GDM1 (cell line): ENCODE measurements at places on chromosomes 5 and 9.

DNA sequence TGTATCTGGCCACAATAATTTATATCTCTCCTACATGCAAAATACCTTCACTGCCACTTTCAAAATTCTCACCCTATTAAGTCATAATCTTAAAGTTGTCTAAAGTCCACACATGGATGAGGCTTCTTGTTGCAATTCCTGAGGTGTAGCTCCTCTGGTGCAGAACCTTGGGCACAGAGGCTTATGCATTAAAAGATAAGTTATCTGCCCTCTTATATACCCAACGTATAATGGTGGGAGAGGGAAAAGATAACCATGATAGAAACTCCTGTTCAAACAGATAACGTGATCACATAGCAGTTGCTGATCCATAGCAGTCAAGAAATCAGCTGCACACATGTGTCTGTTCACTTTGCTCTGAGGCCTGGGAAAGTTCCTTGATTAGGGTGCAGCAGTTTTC, 1767.0 kb downstream of the MAT2B start:
- DNase-seq = no peak

- DNase-seq = no peak
These were observed 440.5 kb upstream of the ADAMTS16 start for GRCh38 chr5:4699592-4699991.

- DNase-seq = no peak
These were observed 29.7 kb downstream of the SLC25A25 start for GRCh38 chr9:128097543-128098296.

GRCh38 chr9:28050941-28051340, 477.7 kb upstream of the C9orf72 start:
- DNase-seq = no peak

DNA sequence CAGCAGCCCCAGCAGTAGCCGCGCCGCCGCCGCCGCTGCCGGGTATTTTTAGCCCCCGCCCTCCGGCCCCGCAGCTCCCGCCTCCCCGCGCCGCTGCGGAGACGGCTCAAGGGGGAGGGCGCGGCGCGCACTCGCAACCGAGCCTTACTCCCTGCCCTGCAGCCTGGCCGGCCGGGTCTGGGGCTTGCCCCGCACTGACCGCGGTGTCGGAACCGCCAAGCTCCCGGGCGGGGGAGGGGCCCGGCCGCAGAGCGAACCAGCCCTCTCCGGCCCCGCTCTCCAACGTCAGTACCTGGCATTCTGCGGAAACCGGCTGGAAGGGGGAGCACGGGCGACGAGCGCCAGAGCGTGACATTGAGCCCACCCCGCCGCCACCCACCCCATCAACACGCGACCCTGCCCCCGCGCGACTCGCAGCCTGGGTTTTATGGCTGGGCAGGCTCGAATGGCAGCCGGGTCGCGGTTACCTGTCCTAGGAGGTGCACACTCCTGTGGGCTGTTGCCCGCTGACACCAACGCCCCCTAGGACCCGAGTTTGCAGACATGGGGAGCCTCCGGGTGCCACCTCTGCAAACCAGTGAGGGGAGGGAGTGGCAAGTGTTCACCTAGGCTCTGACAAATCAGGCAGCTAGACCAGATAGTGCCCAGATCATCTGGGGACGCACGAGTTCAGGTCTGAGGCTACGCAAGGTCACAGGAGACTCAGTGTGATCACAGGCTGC, at the start of gene ACSL6:
ACSL6 (minus strand) TSS at position 37 of the 722 bp plus-strand sequence. CDS start 105 bp downstream, outside the sequence.
- DNase-seq = no peak

- no peak for DNase-seq
These were observed 180.4 kb upstream of the ANKRD55 start for GRCh38 chr5:56413546-56413945.

GRCh38 chr5:168362097-168362885, 70.8 kb downstream of the WWC1 start:
- DNase-seq = no peak

DNA sequence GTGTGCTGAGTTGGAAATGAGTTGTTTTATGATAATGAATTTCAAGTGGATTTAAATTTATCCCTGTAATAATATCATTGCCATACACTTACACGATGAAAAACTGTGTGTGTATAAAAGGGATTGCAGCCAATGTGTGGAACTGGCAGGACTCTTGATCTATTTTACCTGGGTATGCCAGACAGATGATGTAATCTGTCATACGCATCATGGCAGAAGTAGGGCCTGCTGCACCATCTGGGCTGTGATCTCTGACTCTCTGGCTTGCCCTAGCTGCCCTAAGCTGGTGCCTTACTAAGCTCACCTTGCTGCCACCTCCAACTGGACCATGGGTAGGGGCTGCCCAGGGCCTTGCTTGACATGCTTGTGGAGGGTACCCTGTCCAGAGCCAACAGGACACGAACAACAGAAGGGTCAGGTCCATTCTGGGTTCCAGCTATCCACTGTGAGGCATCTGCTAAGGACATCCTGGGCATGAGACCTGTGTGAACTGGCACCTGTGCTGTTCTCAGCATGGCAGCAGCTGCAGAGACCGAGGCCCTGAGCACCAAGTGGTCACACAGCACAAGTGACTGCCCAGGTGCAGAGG, 184.2 kb downstream of the FSTL4 start:
- no peak for DNase-seq

- DNase-seq = no peak
These were observed 50.2 kb upstream of the SLC44A1 start for GRCh38 chr9:105194234-105194633.
